ENCODE measurements at places on chromosomes 7 and 10.
A peak's percentile ranks its signal among the peaks of the same experiment; 100 is the strongest.

- no peak for DNase-seq
Observed at GRCh38 chr7:11538751-11539299, 293.2 kb downstream of the THSD7A start.

- no peak for DNase-seq
Observed at GRCh38 chr10:70593513-70593890, 9.0 kb downstream of the PRF1 start.

GRCh38 chr10:1410032-1410431 lies 327.3 kb downstream of the ADARB2 start:
- no peak for DNase-seq

DNA sequence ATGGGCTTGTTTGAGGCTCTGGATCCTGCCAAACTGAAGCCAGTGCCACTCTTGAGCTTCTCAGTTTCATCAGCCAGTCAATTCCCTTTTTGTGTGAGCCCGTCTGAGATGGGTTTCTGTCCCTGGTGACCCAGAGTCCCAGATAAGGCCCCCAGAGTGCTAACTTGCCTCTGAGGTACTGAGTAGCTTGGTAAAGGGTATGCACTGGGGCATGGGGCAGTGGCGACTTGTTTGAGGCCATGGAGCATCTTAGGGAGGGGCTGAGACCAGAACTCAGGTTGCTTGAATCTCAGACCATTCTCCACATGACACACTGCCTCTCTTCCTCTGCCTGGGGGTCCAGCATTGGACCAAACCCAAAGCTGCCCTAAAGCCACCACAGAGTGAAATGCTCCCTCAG lies 35.2 kb upstream of the NANOS1 start:
- DNase-seq: no peak

DNA sequence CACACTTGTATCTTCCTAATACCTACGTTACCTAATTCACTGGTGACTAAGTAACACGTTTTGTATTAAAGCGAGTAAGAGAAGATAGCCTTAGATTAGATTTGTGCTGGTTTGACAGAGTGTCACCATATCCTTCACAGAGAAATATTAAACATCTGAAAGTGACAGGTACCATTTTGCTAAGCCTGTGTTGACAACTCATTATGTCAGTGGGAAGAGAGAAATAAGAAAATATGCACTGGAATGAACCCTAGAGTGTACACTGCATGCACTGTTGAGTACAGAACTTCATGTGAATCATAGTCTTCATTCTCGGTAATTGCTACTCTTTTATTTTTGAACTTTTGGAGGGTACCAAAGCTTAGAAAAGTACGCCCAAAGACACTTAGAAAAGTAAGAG lies 10.9 kb downstream of the PRKG1 start:
- no peak for DNase-seq

- peak; percentile 21 for DNase-seq
Observed at GRCh38 chr10:130761788-130762301, 549.7 kb downstream of the TCERG1L start.

GRCh38 chr10:33365301-33365700 lies 30.8 kb upstream of the NRP1 start:
- DNase-seq: no peak

- DNase-seq: no peak
Observed at GRCh38 chr10:106777841-106778240, 386.7 kb downstream of the SORCS1 start.

GRCh38 chr10:130686689-130687300 lies 550.6 kb downstream of the GLRX3 start:
- DNase-seq: no peak

GRCh38 chr10:6473901-6474370 lies 106.1 kb downstream of the PRKCQ start:
- DNase-seq: no peak

GRCh38 chr10:50216894-50217293 lies 34.4 kb downstream of the ASAH2 start:
- no peak for DNase-seq

DNA sequence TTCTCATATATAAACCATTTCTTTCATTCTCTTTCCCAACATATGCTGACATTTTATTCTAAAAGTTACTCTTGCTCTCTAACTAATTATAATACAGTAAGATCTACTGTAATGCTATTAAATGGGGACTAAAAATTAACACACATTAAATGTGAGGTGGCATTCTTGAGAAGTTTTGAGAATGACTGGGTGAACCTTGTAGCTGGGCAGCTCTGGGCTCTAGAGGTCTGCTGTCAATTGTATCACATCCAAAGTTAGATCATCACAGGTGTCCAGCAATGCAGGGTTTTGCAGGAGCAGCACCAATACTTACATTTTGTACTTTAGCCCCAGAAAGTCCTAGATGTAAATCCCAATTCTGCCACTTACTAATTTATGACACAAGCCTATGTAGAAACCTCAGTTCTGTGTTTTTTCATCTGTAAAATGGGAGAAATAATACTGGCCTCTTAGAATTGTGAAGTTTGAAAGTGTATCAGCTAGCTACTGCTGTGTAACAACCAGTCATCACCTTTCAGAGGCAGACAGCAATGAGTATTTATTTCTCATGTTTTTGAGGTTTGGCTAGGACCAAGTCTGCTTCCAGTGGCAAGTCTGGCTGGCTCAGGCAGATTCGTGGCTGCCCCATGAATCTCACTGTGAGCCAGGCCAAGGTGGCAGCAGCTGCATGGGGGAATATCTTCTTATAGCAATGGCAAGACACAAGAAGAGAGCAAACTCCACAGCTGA lies 79.6 kb upstream of the EMX2 start:
- no peak for DNase-seq

DNA sequence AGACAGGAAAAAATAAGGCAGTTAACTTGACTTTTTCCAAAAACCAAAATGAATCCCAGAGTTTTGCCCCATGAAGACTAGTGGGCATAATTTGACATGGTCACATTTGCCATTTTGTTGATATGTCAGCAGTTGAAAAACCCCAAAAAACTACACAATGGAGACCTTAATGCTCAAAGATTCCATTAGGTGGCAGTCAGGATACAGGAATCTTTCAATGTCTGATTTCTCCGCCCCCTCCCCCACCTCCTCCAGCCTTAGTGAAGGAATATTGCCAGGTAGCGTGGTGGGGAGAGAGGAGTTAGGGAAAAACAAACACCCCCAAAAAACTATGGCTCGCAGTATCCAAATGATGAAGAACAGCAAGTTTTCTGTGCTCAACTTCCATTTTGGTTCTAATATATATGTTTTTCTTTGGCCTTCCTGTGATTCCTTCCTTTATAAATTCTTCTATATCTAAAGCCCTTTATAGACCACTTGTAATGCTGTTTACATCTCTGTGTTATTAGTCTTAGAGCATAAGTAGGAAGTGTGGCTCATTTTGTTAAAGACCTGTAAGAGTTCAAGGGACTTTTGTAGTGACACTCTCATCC lies 6.7 kb upstream of the SMNDC1 start:
- no peak for DNase-seq

GRCh38 chr10:50439187-50439586 lies 184.6 kb downstream of the SGMS1 start:
- no peak for DNase-seq

GRCh38 chr10:88545359-88545758 lies 37.8 kb downstream of the RNLS start:
- no peak for DNase-seq

- DNase-seq: no peak
Observed at GRCh38 chr10:44881649-44882048, 29.5 kb upstream of the TMEM72 start.

DNA sequence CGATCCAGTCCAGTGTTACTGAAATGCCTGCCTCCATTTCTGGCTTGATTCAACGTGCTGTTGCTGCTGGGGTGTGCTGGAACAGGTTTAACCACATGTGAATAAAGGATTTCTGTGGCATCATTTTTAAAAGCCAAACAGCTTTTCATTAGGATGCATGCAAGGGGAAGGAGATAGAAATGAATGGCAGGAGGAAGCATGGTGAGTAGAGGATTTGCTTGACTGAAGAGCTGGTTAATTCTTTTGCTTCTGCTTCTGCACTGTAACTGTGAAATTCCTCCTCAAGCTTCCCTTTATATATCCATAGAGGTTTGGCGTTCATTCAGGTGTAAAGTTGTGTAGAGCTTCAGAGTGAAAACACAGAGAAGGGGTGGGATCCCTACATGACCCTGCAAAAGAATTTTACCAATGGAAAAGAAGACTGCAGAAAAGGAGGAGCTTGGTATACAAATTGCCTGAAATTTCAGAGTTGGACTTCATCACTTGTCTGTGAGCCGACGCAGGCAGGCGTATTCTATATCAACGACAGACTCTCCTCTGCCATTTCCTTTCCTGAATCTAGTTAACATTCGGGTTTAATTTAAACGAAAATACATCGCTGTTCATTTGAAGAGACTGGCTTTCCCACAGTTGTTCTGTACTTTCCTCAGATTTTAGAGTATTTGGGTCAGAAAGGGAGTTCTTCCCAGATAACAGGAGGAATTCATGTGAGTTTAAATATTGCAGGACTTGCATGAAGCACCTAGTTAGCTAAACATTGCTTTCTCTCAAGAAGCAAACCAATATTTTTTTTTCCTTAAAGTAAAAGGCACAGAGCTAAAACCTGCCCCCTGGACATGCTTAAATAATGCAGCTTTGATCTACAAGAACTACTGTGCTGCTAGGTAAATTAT lies at the start of gene SOSTDC1:
SOSTDC1 (minus strand) TSS at position 270 of the 893 bp plus-strand sequence; CDS start at position 200, 70 bp downstream.
- DNase-seq: no peak

DNA sequence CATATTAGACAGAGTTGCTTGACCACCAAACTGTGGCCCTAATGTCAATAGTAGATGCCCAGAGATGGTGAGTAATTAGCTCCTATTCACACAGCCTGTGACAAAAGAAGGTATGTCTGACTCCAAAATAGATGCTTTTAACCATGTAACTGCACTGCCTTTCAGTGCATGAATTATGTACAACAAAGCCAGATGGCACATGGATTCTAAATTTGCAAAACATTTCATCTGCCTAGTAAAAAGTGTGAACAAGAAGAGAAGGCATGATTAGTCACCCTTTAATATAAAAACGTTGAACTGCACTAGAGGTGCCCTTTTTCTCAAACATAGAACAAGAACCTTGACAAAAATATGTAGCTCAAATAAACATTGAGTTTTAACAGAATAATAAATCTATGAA lies 35.5 kb upstream of the PTPRZ1 start:
- DNase-seq: no peak

- no peak for DNase-seq
Observed at GRCh38 chr10:93216341-93216985, 142.8 kb downstream of the CYP26A1 start.

Data from upper lobe of right lung (tissue), 1 donor.